ENCODE measurements at places on chromosomes 7 and 10.
A peak's percentile ranks its signal among the peaks of the same experiment; 100 is the strongest.

GRCh38 chr10:103192451-103193106 is 493 bp downstream of the NT5C2 start:
- H3K4me1 ChIP-seq = peaks cover 12% of the 10 kb centered on the region
- no peaks in the 10 kb centered on the region for H3K36me3 ChIP-seq
- peak overlapping the region; percentile 96 for H3K27ac ChIP-seq
- H3K27me3 ChIP-seq = no peaks in the 10 kb centered on the region
- DNase-seq = no peak
- peak overlapping the region; percentile 93 for H3K4me3 ChIP-seq

- no peak overlapping the region for H3K27ac ChIP-seq
- DNase-seq = no peak
- no peak overlapping the region for H3K4me3 ChIP-seq
- H3K4me1 ChIP-seq = no peaks in the 10 kb centered on the region
Measured at GRCh38 chr7:44673771-44674170, 67.3 kb downstream of the OGDH start.

DNA sequence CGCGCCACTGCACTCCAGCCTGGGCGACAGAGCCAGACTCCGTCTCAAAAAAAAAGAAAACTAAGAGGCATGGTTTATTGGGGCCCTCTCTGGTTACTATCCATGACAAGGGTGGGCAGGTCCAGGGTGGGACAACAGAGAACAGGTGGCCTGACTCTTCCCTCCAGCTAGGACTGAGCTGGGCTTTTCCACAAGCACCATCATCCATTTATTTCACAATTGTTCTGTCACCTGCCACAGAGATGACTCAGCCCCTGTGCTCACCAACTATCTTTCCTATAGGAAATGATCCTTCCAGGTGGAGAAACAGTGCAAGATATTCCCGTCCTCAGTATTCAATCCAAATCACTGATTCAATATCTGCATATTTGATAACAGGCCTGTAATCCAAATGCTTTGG is 44.9 kb upstream of the MYL10 start:
- DNase-seq = no peak
- H3K27ac ChIP-seq = no peak overlapping the region
- no peaks in the 10 kb centered on the region for H3K27me3 ChIP-seq
- no peaks in the 10 kb centered on the region for H3K36me3 ChIP-seq

- DNase-seq = no peak
- no peaks in the 10 kb centered on the region for H3K27me3 ChIP-seq
- H3K4me3 ChIP-seq = no peak overlapping the region
Measured at GRCh38 chr10:100043796-100044195, 34.0 kb upstream of the DNMBP start.

DNA sequence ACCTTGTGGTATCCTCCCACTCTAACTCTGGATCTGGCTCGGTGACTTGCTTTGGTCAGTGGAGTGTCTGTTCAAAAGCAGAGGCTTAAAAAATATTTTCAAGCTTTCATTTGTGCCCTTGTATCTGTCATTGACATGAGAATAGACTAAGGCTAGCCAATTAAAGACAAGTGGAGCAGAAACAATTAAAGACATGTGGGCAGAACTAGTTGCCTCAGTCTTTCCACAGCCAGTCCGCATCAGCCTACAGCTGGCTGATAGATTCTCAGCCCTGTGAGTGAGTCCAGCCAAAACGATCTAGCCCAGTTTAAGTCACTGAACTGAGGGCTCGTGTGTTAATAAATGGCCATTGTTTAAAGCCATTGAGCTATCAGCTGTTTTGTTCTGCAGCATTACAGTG is 185.2 kb upstream of the DGKB start:
- H3K27me3 ChIP-seq = no peaks in the 10 kb centered on the region
- DNase-seq = no peak
- no peaks in the 10 kb centered on the region for H3K36me3 ChIP-seq

GRCh38 chr7:131403322-131403721 is 75.6 kb downstream of the MKLN1 start:
- H3K27me3 ChIP-seq = no peaks in the 10 kb centered on the region
- DNase-seq = no peak
- H3K4me3 ChIP-seq = no peak overlapping the region
- H3K4me1 ChIP-seq = no peaks in the 10 kb centered on the region
- no peaks in the 10 kb centered on the region for H3K36me3 ChIP-seq

- H3K4me3 ChIP-seq = no peak overlapping the region
- H3K4me1 ChIP-seq = no peaks in the 10 kb centered on the region
- H3K27ac ChIP-seq = no peak overlapping the region
- H3K36me3 ChIP-seq = no peaks in the 10 kb centered on the region
- no peaks in the 10 kb centered on the region for H3K27me3 ChIP-seq
Measured at GRCh38 chr7:47394751-47395252, 187.1 kb downstream of the TNS3 start.

DNA sequence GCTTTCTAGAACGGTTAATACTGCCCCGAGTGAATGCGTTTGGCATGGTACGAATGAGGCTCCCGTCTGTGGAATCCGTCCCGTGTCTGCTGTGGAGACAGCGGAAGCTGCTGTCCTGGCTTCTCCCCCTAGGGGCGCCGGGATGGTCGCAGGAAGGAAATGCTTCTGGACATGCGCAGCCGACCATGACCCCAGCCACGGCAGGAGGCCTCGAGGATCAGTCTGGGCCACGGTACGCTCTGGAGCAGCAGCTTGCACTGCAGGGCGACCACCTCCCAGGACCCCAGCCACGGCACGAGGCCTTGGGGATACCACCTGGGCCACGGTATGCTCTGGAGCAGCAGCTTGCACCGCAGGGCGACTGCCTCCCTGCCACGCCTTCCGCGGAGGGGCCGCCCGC is 107.9 kb downstream of the CYTH3 start:
- DNase-seq = no peak
- H3K4me1 ChIP-seq = peaks cover 38% of the 10 kb centered on the region
- no peak overlapping the region for H3K27ac ChIP-seq
- H3K27me3 ChIP-seq = no peaks in the 10 kb centered on the region

DNA sequence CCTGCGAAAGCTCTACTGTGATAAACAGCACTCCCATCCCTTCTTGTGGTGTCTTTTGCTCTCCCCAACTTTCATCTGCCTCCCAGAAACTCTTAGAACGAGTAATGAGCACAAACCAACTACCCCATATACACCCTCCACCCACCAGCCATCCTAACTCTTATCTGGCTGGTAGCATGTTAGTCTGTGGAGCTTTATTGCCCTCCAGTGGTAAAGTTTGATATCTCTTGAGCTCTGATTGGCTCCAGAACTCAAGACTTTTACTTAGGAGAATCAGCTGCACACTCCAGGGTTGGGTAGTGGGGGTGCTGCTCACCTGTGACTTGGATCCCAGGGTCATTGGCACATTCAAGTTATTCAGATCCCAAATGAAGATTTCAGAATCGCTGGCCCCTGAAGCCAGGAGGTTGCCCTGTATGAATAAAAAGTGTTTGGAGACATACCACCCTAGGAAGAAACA is 10.9 kb downstream of the SEC31B start:
- peak; percentile 87 for DNase-seq
- H3K36me3 ChIP-seq = peaks cover 12% of the 10 kb centered on the region
- H3K27ac ChIP-seq = peak overlapping the region; percentile 84
- no peaks in the 10 kb centered on the region for H3K27me3 ChIP-seq
- peak overlapping the region; percentile 10 for H3K4me3 ChIP-seq

GRCh38 chr7:36284456-36285090 is 105.1 kb upstream of the ANLN start:
- peaks cover 3% of the 10 kb centered on the region for H3K36me3 ChIP-seq
- no peak for DNase-seq
- peaks cover 54% of the 10 kb centered on the region for H3K4me1 ChIP-seq
- H3K27me3 ChIP-seq = no peaks in the 10 kb centered on the region
- no peak overlapping the region for H3K4me3 ChIP-seq
- H3K27ac ChIP-seq = peak overlapping the region; percentile 98

DNA sequence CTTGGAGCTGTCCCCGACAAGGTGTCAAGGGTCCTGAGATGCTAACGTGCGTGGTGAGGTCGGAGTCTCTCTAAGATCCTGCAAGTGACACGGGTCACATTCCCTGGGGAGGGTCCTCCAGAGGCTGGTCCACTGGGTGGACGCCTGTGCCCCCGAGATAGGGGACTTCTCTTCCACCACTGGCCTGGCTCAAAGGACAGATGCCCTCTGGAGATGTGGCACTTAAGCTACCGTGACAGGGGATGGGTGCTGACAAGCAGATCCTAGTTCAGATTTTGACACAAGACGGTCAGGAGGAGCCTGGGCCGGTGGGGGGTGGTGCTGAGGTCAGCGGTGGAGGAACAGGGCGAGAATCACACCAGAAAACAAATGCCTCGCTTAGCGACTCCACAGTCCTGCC is 178.0 kb downstream of the ADARB2 start:
- H3K36me3 ChIP-seq = no peaks in the 10 kb centered on the region
- no peaks in the 10 kb centered on the region for H3K27me3 ChIP-seq
- H3K4me3 ChIP-seq = no peak overlapping the region
- peak overlapping the region; percentile 15 for H3K27ac ChIP-seq
- DNase-seq = no peak
- H3K4me1 ChIP-seq = peaks cover 4% of the 10 kb centered on the region

- DNase-seq = no peak
- no peak overlapping the region for H3K4me3 ChIP-seq
- no peaks in the 10 kb centered on the region for H3K27me3 ChIP-seq
- H3K4me1 ChIP-seq = no peaks in the 10 kb centered on the region
Measured at GRCh38 chr10:86073199-86073977, 293.2 kb downstream of the GRID1 start.

GRCh38 chr10:77604941-77605351 is 32.7 kb downstream of the KCNMA1 start:
- H3K27me3 ChIP-seq = no peaks in the 10 kb centered on the region
- H3K36me3 ChIP-seq = no peaks in the 10 kb centered on the region
- H3K4me1 ChIP-seq = peaks cover 10% of the 10 kb centered on the region
- H3K4me3 ChIP-seq = no peak overlapping the region
- no peak for DNase-seq

GRCh38 chr10:31034098-31034909 is 2.6 kb upstream of the ZNF438 start:
- no peaks in the 10 kb centered on the region for H3K27me3 ChIP-seq
- no peak overlapping the region for H3K4me3 ChIP-seq
- H3K36me3 ChIP-seq = no peaks in the 10 kb centered on the region
- no peak overlapping the region for H3K27ac ChIP-seq
- DNase-seq = no peak

- H3K27me3 ChIP-seq = no peaks in the 10 kb centered on the region
- no peak overlapping the region for H3K4me3 ChIP-seq
- H3K4me1 ChIP-seq = peaks cover 60% of the 10 kb centered on the region
- DNase-seq = no peak
Measured at GRCh38 chr10:71864911-71865361, 13.9 kb upstream of the PSAP start.
